Liver (tissue), 10 donors: ENCODE measurements at places on chromosomes 12 and 14. TPM values are rescaled to one million over a fixed set of nuclear protein-coding genes. Genes with fewer than 3 reads are reported as not detected.

CFAP54 gene
- total RNA-seq = 0.19 TPM

ACOT6 gene
- total RNA-seq = not detected

DNA sequence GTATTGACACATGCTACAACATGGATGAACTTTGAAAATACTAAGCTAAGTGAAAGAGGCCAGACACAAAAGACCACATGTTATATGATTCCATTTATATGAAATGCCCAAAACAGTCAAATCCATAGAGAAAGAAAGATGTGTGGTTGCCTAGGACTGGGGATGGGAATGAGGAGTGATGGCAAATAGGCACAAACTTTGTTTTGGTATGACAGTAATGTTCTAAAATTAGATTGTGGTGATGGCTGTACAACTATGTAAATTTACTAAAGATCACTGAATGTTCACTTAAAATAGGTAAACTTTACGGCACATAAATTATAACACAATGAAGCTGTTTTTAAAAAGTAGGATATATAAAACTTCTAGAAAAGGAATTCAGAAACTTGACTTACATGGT lies 41.7 kb downstream of the PPP1R13B start:
- peaks cover 2% of the 10 kb centered on the region for H3K4me1 ChIP-seq
- H3K27ac ChIP-seq = no peak overlapping the region
- no peak for DNase-seq
- no peaks in the 10 kb centered on the region for H3K27me3 ChIP-seq

- no peaks in the 10 kb centered on the region for H3K4me1 ChIP-seq
- no peak overlapping the region for H3K4me3 ChIP-seq
- no peaks in the 10 kb centered on the region for H3K36me3 ChIP-seq
- no peak overlapping the region for H3K27ac ChIP-seq
- DNase-seq = no peak
Observed at GRCh38 chr14:52188381-52188780, 79.1 kb upstream of the PTGDR start.
